Cerebellar nuclear complex (tissue), 1 donor: ENCODE measurements at places on chromosomes 1 and 21.

GRCh38 chr1:43007377-43008114, 48.9 kb upstream of the SLC2A1 start:
- DNase-seq, result no peak

- no peak for DNase-seq
These were observed 7.3 kb downstream of the OR2C3 start for GRCh38 chr1:247528812-247529474.

DNA sequence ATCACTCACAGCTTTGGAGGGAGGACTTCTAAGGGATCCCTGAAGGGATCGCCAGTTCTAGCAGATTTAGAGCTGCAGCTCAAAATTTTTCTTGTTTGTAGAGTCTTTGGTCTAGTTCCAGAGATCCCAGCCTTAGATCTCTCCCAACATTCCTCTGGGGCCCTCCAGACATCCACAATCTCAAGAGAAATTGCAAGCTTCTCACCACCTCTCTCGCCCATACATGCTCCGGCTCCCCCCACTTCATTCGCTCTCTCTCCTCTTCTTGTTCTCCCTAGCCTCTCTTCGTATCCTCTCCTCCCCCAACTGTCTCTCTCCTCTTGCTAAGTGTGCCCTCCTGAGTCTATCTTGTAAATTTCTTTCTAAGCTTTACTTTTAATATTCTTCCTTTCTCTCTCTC, 15.1 kb upstream of the TUT4 start:
- no peak for DNase-seq

DNA sequence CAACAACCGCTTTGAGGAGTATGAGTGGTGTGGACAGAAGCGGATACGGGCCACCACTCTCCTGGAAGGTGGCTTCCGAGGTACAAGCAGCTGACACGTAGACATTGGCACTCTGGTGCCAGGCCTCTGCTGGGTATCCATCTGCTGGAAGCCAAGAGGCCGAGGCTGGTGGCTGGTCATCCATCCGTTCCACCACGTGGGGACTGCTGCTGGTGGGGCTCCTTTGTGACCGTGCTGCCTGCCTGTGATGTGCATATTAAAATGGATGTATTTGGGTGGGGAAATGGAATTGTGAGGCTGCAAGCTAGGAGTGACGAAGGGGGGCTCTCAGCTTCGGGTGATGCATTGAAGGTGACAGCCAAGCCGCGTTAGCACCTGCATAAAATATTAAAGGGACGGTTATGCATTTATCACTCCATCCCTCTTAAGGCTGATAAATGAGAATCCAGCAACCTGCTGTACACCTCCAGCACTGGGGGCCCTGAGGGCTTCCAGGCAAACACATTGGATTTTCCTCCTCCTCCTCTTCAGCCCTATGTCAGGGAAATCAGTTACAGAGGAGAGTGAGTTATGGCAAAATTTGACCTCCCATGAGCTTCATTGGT, 38.1 kb downstream of the TMEM53 start:
- DNase-seq, result no peak

- DNase-seq, result no peak
These were observed 455.5 kb downstream of the MATN1 start for GRCh38 chr1:30267856-30268255.

- no peak for DNase-seq
These were observed 3.3 kb upstream of the TAGLN2 start for GRCh38 chr1:159928491-159929050.

- no peak for DNase-seq
These were observed 280 bp downstream of the CREB3L4 start for GRCh38 chr1:153968000-153968363.

GRCh38 chr1:89199525-89200031, 836 bp upstream of the GBP4 start:
- DNase-seq, result no peak

DNA sequence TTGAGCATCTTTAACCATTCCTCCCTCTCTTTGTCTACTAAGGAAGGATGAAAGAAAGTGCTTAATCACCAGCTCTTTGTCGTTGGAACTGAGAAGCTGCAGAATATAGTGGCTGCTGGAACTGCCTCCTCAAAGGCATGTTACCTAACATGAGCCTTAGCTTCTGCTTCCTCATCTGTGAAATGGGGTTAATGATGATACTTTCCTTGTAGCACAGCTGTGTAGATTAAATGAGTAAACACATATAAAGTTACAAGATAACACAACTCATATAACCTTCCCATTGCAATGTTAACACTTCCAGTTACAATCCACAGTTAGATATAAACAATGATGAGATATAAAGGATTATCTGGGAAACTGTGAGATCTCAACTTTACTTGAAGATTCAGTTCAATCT, 48.4 kb upstream of the ZNF326 start:
- no peak for DNase-seq

DNA sequence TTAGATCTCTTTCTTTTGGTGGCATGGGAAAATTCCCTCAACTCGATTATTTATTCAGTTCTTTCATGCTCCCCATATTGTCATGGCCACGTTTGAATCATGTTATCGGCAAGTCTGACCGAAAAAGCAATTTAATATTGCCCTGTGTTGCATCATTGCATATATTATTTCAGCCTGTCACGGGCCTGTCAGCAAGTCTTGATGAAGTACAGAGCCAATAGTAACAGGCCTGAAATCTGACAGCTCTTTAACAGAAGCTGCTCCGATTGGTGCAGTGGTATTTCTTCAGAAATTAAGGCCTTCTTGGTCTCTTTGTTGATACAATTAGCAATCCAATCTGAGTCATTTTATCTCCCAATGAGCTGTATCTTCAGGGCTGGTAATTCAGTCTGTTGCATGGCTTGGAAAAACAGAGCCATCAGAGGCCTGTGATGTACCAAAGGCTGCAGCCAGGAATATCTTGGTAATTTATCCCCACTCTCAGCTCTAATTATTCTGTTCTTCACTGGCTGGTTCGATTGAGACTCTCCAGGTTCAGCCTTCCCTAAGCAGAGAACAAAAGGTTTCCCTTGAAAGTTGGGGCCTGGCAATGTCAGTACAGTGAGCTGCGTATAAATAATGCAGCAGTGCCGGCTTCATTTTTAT, 149.5 kb downstream of the FGGY start:
- DNase-seq, result no peak

DNA sequence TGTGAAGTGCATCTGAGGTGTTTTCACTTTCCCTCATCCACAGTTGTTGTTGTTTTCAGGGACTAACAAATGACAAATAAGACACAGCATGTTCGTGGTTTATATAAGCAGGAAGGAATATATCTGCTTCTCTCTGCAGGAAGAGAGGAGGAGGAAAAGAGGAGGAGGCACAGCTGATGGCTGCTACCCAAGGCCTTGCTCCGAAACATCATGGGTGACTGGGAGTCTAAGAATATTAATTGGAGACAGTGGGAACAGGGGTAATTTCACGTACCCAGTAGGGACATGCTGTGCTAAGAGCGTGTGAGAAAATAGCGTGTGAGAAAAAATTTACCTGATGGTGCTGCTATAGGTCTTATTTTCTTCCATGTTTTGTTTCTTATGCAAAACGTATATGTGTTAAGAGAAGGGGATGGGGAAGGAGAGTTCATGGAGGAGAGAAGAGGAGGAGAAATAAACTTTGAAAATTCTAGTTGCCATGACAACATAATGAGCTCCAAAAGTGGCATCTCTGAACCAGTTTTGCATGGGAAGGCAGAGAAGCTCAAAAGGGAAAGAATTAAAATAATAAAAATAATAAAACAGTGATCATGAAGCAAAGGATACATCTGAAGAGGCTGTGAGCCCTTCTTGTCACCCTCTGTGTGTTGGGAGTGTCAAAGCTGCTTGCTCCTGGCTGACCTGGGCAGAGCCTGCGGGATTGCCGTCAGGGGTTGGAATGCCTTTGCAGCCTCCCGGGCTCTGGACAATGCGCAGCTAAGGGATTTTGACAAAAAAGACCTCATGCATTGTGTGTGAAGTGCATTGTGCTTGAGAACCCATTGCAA, 192.0 kb downstream of the CACNA1E start:
- no peak for DNase-seq

DNA sequence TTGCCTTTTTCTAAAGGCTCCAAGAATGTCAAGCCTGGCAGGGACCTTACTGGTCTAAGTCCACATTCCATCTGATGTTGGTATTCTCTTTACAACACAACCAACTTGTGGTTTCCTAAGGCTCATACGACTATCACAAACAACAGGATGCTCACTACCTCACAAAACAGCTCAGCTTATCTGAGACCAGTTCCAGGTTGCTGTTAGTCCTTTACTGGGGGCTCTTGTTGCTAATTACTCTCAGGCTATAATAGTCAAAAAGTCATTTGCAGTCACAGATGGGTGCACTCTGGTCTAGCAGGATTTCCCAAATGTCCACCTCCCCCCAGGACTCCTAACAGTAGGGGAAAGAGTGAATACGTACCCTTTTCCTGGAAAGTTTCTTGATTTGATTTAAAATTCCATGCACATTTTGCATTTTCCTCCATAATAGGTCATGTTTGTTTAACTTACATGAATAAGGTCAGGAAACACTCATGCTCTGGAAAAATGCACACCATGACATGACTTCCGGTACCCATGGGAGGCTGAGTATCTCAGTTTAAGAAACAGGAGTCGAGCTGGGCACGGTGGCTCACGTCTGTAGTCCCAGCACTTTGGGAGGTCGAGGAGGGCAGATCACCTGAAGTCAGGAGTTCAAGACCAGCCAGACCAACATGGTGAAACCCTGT, 16.0 kb downstream of the LCK start:
- DNase-seq, result no peak

DNA sequence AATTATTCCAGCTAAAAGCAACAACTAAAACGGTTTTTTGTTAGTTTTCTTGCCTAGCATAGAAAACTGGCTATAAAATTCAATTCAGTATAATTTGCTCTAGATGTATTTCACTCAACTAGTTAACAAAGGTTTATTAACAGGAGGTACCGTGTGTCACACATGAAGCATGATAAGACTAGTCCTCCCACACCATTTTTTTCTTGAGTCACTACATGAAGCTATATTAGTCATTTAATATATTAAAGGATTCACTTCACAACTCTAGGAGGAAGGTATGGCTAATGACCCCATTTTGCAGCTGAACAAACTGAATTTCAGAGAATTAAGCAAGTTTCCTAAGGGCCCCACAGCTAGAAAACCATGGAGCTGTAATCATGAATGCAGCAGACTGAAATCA, 307.8 kb upstream of the USP25 start:
- no peak for DNase-seq

- no peak for DNase-seq
These were observed 2219.4 kb downstream of the NCAM2 start for GRCh38 chr21:23217597-23217996.

- DNase-seq, result no peak
These were observed 53.1 kb upstream of the ZNF648 start for GRCh38 chr1:182114627-182115023.

DNA sequence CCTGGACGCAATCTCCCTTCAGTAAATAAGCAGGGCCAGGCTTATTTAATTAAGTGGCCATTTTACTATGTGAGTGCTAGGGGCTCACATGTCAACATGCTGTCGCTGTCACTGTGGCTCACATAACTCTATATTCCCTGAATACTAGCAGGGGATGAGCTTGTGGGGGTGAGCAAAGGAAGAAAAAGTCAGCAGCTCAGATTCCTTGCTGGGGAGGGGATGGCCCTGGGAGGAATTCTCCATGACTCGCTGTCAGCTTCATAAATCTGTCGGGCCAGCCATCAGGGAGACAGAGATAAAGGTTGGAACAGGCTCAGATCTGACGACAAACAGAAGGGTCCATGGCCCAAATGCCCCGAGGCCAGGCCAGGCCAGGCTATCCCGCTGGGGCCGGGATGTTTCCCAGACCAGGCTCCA, 26.0 kb upstream of the PLEKHG5 start:
- no peak for DNase-seq

DNA sequence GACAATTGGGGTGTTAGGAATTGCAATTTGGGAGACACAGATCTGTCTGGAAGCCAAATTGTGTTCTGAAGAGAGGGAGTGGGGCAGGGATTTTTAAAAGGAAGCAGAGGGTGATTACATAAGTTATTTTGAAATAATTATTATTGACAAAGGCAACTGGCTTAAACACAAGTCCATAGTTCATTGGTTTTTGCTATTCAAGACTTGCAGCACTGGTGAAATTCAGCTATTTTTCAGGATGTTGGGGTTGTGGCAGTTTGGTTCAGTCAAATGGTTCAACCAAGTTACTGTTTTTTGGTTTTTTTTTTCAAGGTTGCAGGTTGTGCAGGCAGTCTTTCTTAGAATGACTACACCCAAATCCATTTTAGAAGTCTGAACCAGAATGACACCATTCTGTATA, 300.0 kb upstream of the DEPDC1 start:
- no peak for DNase-seq

DNA sequence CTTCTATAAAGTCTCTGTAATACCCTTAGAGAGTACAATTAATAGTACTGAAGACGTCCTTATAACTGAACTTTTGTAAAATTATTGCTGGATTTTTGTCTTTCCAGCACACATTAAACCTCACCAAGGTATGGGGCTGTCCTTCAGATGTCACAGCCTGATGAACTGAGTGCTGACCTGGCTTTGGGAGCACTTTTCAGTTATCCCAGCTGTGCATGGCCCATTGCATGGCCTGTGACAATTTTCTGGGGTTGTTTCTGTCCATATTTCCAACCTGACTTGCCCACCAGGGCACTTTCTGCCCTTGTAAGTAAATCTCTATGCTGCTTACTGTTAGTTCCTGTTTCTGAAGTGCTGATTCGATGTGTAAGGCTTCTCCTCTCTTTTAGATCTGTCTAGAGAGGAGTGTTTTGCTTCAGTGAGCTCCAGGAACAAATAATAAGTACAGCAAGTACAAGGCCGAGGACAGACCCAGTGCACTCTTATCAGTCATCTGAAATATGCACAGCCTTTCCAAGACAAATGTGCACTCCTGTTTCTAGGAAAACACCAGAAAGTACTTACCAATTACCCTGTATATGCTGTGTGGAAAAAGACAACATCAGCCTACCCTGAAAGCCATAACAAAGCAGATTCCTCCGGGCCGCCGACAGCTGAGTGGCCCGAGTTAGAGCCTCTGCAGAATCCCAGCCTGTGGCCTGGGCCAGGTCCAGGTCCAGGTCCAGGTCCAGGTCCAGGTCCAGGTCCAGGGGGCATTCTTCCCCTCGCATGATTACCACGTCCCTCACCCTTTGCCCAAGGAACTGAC, 121.7 kb downstream of the DHRS3 start:
- DNase-seq, result no peak

DNA sequence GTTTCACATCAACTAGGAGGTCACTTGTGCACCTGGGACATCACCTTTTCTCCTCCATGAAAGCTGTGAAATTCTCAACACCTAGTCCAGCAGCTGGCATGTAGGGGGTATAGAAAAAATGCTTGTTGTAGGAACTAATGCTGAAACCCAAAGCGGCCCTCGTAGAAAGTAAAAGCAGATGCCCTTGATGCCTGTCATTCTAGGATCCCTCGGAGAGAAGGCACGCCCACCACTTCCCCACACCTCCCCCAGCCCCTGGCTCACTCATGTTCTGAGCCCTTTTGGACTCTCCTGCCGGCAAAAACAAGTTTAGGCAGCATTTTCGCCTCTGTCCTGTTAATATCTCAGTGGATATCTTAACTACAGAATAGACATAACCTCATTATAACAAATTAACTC, 36.5 kb downstream of the RIPK4 start:
- no peak for DNase-seq
